ENCODE measurements at places on chromosomes 7 and 10.

GRCh38 chr7:121563177-121563576 is 167.1 kb upstream of the FAM3C start:
- no peak overlapping the region for H3K4me3 ChIP-seq
- peak; percentile 19 for DNase-seq

DNA sequence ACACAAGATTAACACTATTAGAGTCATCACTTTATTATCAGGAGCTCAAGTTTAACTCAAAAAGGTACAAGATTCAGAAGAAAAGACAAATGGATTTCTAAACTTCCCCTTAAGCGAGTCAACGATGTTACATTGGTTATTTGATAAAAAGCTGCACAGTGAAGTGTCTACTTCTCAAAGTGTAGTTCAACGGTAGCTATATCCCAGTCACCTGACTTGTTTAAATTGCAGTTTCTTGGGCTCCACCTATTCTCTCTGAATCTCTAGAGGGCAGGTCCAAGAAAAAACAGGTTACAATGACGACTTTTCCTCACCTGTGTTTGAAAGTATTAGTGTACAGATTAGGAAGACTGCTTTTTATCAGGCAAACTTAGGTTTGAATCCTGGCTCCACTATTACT is 16.6 kb downstream of the MINDY3 start:
- no peaks in the 10 kb centered on the region for H3K27me3 ChIP-seq
- no peak for DNase-seq
- no peak overlapping the region for H3K4me3 ChIP-seq
- no peaks in the 10 kb centered on the region for H3K36me3 ChIP-seq
- no peaks in the 10 kb centered on the region for H3K4me1 ChIP-seq
- no peak overlapping the region for H3K27ac ChIP-seq

DNA sequence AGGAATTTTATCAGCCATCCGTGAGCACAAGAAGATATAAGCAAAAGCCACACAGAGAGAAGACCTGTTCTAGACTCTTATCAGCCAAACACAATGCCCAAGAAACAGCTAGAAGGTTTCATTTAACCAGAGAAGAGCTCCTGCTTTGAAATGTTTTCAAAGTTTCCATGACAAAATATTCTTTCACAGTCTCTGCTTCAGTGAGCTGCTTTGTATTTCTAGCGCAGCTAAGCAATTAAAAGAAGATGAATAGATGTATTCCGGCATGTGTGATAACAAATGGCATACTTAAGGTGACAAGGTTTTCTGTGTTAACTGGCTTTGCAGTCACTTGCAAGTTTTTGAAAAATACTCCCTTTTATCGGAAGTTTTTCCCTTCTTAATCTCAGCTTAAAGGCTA is 78.9 kb upstream of the NXPH1 start:
- no peak overlapping the region for H3K4me3 ChIP-seq
- no peak overlapping the region for H3K27ac ChIP-seq
- H3K36me3 ChIP-seq: no peaks in the 10 kb centered on the region
- no peaks in the 10 kb centered on the region for H3K4me1 ChIP-seq

- H3K4me3 ChIP-seq: no peak overlapping the region
- no peaks in the 10 kb centered on the region for H3K27me3 ChIP-seq
- peak overlapping the region; percentile 51 for H3K27ac ChIP-seq
- H3K4me1 ChIP-seq: peaks cover 18% of the 10 kb centered on the region
These were observed 29.0 kb downstream of the ATOH7 start for GRCh38 chr10:68202960-68203353.

DNA sequence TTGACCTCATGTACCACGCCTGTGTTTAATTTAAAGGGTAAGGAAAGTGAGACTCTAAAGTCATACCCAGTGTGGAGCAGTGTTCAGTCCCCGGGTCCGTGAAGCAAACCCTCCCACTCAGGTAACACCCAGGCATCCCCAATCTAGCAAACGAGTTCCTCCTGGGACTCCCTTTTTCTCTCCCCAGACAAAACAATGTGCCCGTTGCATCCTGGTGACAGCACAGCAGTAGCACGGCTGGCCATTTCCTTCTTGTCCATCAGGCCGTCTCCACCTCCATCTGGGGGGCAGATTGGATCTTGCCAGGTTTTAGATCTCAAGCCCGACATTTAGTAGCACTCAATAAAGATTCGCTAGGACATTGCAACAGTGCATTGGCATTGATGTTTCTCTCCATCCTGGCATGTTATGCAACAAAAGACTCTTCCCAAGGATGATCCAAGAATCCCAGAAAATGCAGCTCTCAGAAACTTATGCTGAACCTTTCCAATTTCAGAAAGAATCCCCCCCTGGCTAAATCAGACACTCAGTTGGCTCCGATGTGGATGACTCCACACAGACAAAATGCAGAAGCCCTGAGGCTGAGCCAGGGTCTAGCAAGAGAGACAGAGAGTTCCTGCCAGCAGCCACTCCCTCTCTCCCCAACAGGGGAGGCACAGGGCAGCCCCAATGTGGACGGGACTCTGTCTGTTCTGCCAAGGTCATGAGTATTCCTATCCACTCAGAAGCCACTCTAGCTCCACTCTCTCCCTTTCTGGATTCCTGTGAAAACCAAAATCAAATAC is 274.5 kb upstream of the MGMT start:
- H3K36me3 ChIP-seq: no peaks in the 10 kb centered on the region
- H3K4me3 ChIP-seq: no peak overlapping the region
- no peak overlapping the region for H3K27ac ChIP-seq
- DNase-seq: no peak
- H3K4me1 ChIP-seq: no peaks in the 10 kb centered on the region

GRCh38 chr7:10930551-10930950 is 43.1 kb upstream of the PHF14 start:
- H3K4me1 ChIP-seq: peaks cover 8% of the 10 kb centered on the region
- DNase-seq: no peak
- H3K36me3 ChIP-seq: peaks cover 18% of the 10 kb centered on the region
- H3K27ac ChIP-seq: no peak overlapping the region
- no peaks in the 10 kb centered on the region for H3K27me3 ChIP-seq

- H3K27ac ChIP-seq: no peak overlapping the region
- no peak overlapping the region for H3K4me3 ChIP-seq
- no peak for DNase-seq
- H3K36me3 ChIP-seq: no peaks in the 10 kb centered on the region
- H3K4me1 ChIP-seq: no peaks in the 10 kb centered on the region
These were observed 17.8 kb downstream of the WDR86 start for GRCh38 chr7:151392002-151392401.

DNA sequence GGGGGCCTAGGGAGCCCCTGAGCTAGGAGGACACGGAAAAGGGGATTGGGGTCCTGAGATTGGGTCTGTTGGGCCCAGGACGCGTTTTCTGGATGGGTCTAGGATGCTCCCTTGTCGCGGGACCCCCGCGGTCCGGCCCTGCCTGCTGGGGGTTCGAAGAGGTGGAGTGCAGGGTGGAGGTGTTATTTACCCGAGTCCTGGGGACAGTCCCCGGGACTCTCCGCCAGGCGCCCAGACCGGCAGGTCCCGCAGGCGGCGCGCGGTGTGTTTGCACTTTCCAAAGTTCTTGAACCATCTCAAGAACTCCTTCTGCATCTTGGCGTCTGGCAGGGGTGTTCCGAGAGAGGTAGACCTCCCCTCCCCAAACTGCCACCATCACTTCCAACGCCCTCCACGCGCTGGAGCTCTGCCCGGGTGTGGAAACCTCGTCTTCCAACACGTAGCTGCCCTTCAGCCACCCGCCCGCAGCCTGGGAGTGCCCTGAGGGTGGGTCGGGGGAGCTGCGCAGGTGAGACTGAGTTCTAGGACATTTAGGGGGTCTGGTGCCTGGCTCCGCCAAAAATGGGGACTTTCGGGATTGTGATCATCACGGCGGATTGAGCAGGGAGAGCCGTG is 569 bp downstream of the CAV1 start:
- peak; percentile 51 for DNase-seq
- H3K4me3 ChIP-seq: peak overlapping the region; percentile 96
- H3K27me3 ChIP-seq: no peaks in the 10 kb centered on the region
- H3K4me1 ChIP-seq: peaks cover 63% of the 10 kb centered on the region

- no peak overlapping the region for H3K4me3 ChIP-seq
- no peak for DNase-seq
- H3K27ac ChIP-seq: no peak overlapping the region
- no peaks in the 10 kb centered on the region for H3K36me3 ChIP-seq
These were observed 11.9 kb upstream of the DMTF1 start for GRCh38 chr7:87140271-87140748.

DNA sequence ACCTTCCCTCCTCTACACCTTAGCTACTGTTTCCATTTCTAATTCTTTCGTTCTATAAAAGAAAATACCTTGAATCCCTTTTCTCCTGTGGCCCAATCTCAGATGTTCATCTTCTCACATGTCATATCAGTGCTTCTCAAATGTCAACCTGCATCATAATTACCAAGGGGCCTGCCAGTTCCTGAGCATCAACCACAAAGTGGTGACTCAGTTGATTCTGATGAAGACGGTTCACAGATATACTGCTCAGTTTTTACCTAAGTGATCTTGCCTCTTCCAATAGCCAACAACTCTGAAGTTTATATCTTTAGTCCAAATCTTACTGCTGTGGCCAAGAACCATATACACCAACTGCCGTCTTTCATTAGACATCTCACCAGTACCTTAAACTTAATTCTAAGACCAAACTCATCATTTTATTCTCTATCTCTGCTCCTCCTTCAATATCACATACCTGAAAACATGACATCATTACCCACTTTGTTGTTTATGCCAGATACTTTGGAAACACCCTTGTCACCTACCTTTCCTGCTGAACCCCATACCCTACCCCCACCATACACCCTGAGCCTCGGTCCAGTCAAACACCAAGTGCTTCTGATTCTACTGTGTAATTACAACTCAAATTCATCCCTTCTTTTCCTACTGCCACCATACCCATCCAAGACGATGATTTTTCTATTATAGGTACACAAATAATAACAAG is 115.5 kb downstream of the LMBR1 start:
- no peak for DNase-seq
- no peak overlapping the region for H3K4me3 ChIP-seq
- no peaks in the 10 kb centered on the region for H3K36me3 ChIP-seq
- H3K27ac ChIP-seq: no peak overlapping the region

DNA sequence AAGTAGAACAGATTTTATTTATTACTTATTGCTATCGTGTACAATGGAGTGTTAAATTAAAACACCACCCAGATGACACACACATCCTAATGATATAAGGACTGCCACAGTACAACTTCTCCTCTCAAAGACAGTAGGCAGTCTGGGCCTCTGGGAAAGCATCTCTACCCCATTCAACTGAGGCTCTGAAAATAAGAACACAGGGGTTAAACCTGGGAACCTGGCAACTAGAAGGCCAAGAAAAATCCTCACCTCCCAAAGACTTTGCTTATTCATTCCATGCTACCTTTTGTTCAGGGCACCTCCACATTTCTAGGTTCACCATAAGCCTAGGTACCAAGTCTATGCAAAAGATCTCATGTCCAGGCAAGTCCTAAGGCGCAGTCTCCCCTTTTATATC is 125.4 kb upstream of the FEZF1 start:
- no peak for DNase-seq
- no peak overlapping the region for H3K27ac ChIP-seq
- no peaks in the 10 kb centered on the region for H3K36me3 ChIP-seq

GRCh38 chr7:42876182-42877068 is 35.4 kb downstream of the C7orf25 start:
- H3K4me1 ChIP-seq: no peaks in the 10 kb centered on the region
- DNase-seq: peak; percentile 78
- no peaks in the 10 kb centered on the region for H3K36me3 ChIP-seq
- H3K27ac ChIP-seq: no peak overlapping the region

DNA sequence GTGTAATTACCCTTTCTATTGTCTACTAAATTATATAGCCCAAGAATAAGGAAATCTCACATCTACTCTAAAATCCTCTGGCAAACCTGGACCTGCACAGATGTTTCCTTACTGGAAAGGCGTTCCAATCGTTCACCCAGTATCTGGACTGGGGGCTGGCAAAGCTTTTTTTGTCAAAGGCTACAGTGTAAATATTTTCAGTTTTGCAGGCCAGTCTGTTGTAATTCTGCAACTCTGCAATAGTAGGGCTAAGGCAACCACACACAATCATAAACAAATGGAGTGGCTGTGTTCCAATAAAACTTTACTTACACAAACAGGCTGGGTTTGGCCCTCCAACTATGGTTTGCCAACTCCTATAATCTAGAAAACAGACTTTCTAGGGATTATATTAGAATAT is 56.2 kb downstream of the GLI3 start:
- H3K4me3 ChIP-seq: no peak overlapping the region
- no peak overlapping the region for H3K27ac ChIP-seq
- no peaks in the 10 kb centered on the region for H3K36me3 ChIP-seq
- peaks cover 4% of the 10 kb centered on the region for H3K4me1 ChIP-seq

DNA sequence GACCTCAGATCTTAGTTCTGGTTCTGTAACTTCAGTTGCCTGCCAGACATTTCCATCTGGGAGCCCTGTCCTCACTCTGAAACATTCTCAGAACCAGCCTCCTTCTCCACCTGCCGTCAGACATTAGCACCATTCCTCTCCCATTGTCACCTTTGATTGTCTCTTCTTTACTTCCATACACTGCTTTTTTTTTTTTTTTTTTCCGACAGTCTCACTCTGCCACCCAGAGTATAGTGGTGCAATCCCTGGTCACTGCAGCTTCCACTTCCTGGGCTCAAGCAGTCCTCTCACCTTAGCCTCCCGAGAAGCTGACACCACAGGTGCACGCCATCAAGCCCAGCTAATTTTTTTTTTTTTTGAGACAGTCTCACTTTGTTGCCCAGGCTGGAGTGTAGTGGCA is 21.1 kb upstream of the HIPK2 start:
- H3K4me3 ChIP-seq: no peak overlapping the region
- no peak overlapping the region for H3K27ac ChIP-seq
- H3K36me3 ChIP-seq: no peaks in the 10 kb centered on the region
- DNase-seq: no peak
- H3K27me3 ChIP-seq: no peaks in the 10 kb centered on the region

DNA sequence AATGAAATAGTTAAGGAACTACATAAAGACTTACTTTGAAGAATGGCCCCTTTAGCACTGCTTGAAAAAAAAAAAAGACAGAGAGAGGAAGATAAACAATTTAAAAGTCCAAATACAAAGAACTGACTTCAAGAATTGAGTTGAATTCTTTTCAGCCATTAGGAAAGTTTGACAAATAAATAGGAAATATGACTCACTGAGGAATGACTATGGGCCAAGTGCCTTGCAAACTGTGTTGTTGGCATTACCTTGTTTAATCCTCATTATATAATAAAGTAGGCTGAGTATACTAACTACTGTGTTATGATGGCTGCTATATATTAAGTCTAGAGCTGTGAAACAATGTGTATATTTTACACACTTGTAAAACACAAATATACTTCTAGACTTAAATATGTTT is 151.1 kb downstream of the ELMO1 start:
- no peaks in the 10 kb centered on the region for H3K36me3 ChIP-seq
- no peaks in the 10 kb centered on the region for H3K4me1 ChIP-seq
- no peak for DNase-seq
- H3K27me3 ChIP-seq: no peaks in the 10 kb centered on the region
- no peak overlapping the region for H3K4me3 ChIP-seq
- no peak overlapping the region for H3K27ac ChIP-seq

All from osteoblast (primary cell).